ENCODE measurements at places on chromosomes 2 and 18.

DNA sequence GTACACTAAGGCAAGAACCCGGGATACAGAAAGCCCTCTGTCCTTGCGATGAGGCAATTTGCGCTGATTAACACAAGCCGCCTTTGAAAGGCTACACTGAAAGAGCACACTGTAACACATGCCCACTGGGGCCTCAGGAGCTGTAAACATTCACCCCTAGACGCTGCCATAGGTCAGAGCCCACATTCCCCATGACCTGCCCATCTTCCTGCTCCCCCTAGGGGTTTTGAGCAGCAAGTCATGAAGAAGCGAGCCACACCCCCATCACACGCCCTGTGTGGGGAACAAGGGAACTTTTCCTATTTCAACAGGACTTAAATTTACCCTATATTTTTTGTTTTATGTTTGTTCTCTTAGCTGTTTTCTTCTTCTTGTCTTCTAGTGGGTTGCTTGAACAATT, 47.8 kb upstream of the SLC4A10 start:
- no peaks in the 10 kb centered on the region for H3K36me3 ChIP-seq
- peak; percentile 72 for DNase-seq
- H3K27me3 ChIP-seq: no peaks in the 10 kb centered on the region
- H3K4me3 ChIP-seq: no peak overlapping the region
- no peaks in the 10 kb centered on the region for H3K4me1 ChIP-seq
- no peak overlapping the region for H3K27ac ChIP-seq

- no peak overlapping the region for H3K27ac ChIP-seq
- H3K36me3 ChIP-seq: no peaks in the 10 kb centered on the region
- H3K27me3 ChIP-seq: no peaks in the 10 kb centered on the region
- H3K4me1 ChIP-seq: peaks cover 9% of the 10 kb centered on the region
- no peak overlapping the region for H3K4me3 ChIP-seq
- no peak for DNase-seq
These were observed 108.0 kb upstream of the ID2 start for GRCh38 chr2:8573942-8574195.

DNA sequence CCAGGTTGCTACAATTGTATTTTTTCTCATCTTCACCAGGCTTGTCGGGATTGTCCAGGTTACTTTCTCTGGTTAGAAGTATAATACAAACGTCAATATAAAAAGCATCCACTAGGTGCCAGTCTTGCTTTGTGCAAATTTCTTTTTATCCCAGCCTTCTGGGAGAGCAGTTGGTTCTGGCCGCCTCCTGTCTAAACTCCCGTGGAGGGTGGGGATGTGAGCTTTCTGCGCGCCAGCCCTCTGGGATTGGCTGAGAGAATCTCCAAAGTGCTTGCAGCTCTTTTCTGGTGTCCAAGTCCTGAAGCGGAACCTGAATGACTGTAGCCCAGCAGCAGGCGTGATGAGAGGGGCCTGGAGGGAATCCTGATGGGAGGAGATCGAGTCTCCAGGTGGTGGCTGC, 22.4 kb upstream of the TOGARAM2 start:
- peak; percentile 61 for DNase-seq
- no peaks in the 10 kb centered on the region for H3K27me3 ChIP-seq
- no peak overlapping the region for H3K27ac ChIP-seq
- H3K4me1 ChIP-seq: no peaks in the 10 kb centered on the region
- H3K36me3 ChIP-seq: no peaks in the 10 kb centered on the region

GRCh38 chr18:72762515-72763122, 105.2 kb downstream of the NETO1 start:
- no peak overlapping the region for H3K27ac ChIP-seq
- H3K36me3 ChIP-seq: no peaks in the 10 kb centered on the region
- DNase-seq: peak; percentile 16
- no peaks in the 10 kb centered on the region for H3K4me1 ChIP-seq

DNA sequence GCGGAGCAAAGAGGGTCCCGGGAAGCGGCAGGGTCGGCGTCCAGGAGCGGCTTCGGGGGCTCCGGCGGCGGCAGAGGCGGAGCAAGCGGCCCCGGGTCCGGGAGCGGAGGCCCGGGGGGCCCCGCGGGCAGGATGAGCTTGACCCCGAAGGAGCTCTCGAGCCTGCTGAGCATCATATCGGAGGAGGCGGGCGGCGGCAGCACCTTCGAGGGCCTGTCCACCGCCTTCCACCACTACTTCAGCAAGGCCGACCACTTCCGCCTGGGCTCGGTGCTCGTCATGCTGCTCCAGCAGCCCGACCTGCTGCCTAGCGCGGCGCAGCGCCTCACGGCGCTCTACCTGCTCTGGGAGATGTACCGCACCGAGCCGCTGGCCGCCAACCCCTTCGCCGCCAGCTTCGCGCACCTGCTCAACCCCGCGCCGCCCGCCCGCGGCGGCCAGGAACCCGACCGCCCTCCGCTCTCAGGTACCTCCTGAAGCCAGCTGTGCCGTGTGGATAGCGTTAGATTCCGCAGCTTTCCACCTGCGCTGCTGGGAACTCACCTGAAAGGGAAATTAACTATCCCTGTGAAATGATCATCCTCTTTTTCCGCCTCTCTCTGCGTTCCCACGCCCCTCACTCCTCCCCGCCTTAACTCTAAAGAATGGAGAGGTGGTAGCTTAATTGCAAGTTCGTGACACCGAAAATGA, 472 bp downstream of the CNOT11 start:
- H3K27me3 ChIP-seq: no peaks in the 10 kb centered on the region
- H3K4me3 ChIP-seq: peak overlapping the region; percentile 87
- DNase-seq: no peak
- no peak overlapping the region for H3K27ac ChIP-seq
- H3K4me1 ChIP-seq: peaks cover 4% of the 10 kb centered on the region

DNA sequence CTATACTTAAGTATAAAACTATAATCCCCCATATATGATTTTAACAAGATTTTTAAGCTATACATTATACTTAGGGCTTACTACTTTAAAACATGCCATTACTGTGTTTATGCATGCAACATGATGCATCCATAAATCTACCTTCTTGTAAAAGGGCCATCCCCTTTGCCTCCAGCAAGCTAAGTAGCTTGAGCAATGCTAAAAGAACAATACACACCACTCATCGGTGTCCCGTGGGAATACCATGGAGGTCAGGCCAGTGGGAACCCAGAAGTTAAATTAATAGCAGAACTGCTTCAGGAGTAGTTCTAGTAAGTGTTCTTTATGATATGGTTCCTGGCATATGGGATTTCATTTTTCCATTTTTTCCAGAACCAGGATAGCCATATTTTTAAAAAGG, 37.8 kb downstream of the SH3RF3 start:
- DNase-seq: no peak
- no peak overlapping the region for H3K27ac ChIP-seq
- H3K4me1 ChIP-seq: peaks cover 1% of the 10 kb centered on the region
- no peaks in the 10 kb centered on the region for H3K36me3 ChIP-seq
- no peak overlapping the region for H3K4me3 ChIP-seq

- H3K4me1 ChIP-seq: no peaks in the 10 kb centered on the region
- H3K27ac ChIP-seq: no peak overlapping the region
- no peaks in the 10 kb centered on the region for H3K27me3 ChIP-seq
These were observed 35.1 kb downstream of the ARL5A start for GRCh38 chr2:151793123-151793522.

DNA sequence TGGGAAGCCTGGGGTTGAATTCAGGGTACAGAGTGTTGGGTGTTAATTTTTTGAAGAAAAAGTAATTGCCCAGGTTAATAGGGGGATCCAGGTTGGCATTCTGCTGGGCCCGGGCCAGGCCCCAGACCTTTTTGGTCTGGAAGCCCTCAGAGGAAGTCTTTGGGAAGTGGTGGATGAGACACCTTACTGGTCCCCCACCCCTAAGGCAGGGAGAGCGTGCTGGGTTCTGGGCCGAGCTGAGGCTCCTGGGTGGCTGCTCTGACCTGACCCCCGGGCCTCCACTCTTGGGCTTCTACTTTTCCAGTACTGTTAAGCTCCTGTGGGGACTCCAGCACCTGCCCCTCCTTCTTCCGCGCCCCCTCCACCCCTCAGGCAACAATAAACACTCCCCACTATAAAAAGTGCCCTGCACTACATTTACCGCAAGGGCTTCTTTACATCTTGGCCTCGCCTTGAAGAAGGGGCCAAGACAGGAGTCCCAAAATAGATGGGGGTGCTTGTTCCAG, 753 bp upstream of the HOXD3 start:
- no peaks in the 10 kb centered on the region for H3K36me3 ChIP-seq
- H3K27me3 ChIP-seq: peaks cover 97% of the 10 kb centered on the region
- peaks cover 1% of the 10 kb centered on the region for H3K4me1 ChIP-seq
- no peak overlapping the region for H3K27ac ChIP-seq
- no peak for DNase-seq

- H3K36me3 ChIP-seq: no peaks in the 10 kb centered on the region
- no peak for DNase-seq
- no peak overlapping the region for H3K27ac ChIP-seq
- H3K4me3 ChIP-seq: no peak overlapping the region
- peaks cover 6% of the 10 kb centered on the region for H3K4me1 ChIP-seq
- H3K27me3 ChIP-seq: no peaks in the 10 kb centered on the region
These were observed 141.7 kb downstream of the GLI2 start for GRCh38 chr2:120877409-120877808.

DNA sequence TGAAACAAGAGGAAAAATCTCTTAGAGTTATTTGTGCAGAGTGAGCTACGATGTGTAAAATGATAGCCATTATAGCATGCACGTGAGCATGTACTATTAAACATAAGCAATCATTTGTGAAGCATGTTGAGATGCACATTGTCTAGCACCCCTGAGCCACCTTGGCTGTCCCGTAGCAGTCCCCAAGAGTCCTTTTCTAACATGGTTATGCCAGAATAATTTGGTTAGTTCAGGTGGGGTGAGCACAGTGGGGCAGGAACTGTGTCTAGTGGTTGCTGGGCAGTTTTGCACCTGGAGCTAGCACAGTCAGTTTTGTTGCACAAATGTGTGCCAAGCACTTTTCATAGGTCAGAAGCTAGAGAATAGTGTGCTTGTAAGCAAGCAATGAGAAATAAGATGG, 809.8 kb downstream of the RNF144A start:
- H3K4me1 ChIP-seq: no peaks in the 10 kb centered on the region
- no peak overlapping the region for H3K4me3 ChIP-seq
- no peak for DNase-seq
- H3K27me3 ChIP-seq: no peaks in the 10 kb centered on the region
- no peak overlapping the region for H3K27ac ChIP-seq
- no peaks in the 10 kb centered on the region for H3K36me3 ChIP-seq

DNA sequence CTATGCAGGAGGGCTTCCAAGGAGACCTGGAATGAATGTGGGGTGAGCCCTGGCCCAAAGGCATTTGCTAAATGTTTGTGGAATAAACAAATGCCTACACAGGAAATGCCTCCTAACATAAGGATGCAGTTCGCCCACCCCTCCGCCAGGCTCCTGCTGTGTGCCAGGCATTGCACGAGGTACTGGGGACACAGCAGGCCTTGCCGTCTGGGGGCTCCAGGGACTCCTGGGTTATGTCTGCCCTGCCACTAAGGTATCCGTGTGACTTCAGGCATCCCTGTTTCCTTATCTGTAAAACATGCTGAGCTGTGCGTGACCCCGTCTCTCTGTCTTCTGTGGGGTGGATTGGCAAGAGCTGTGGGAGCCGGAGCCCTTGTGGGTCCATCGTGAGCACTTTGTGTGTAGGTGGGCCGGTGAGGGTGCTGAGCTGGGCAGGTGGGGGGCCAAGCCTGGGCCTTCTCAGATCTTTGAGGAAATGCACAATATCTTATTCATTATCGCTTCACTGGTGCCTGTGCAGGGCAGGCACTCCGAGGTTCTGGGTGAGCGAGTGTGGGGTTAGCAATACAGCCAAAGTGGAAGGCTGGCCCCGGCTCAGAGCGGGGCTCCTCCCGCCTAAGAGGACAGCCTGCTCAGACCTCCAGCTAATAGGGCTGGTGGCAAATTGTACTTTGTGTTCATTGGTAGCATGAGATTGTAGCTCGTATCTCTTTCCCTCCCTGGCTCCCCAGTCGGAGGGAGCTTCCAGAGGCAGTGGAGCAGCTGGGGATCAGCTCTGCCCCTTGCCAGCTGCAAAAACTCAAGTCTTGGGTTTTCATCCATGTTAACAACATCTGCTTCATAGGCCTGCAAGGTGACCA, 126.8 kb downstream of the GLI2 start:
- H3K27me3 ChIP-seq: no peaks in the 10 kb centered on the region
- H3K4me1 ChIP-seq: peaks cover 21% of the 10 kb centered on the region
- H3K4me3 ChIP-seq: no peak overlapping the region
- DNase-seq: no peak
- no peak overlapping the region for H3K27ac ChIP-seq
- H3K36me3 ChIP-seq: no peaks in the 10 kb centered on the region

- no peaks in the 10 kb centered on the region for H3K4me1 ChIP-seq
- DNase-seq: no peak
- no peaks in the 10 kb centered on the region for H3K27me3 ChIP-seq
- no peak overlapping the region for H3K27ac ChIP-seq
These were observed 424.5 kb upstream of the SPRED2 start for GRCh38 chr2:65856928-65857327.

DNA sequence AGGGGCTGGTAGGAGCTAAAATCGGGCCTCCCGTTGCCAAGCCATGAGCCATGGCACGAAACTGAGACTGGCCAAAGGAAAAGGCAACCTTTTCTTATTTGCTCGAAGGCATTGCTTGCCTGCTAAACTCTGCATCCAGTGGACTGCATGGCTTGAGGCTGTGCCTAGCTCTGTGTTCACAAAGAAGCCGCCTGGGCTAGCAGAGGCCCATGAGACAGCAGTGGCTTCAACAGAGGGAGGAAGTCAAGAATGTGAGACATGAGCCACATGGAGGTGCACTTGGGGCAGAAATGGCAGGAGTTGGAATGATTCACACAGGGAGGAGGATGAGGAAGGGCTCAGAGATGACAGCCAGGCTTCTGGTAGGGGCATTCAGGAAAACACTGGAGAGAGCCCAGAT, 33.5 kb downstream of the TPRKB start:
- no peak for DNase-seq
- no peak overlapping the region for H3K27ac ChIP-seq
- H3K4me3 ChIP-seq: no peak overlapping the region
- H3K4me1 ChIP-seq: no peaks in the 10 kb centered on the region
- H3K36me3 ChIP-seq: no peaks in the 10 kb centered on the region

DNA sequence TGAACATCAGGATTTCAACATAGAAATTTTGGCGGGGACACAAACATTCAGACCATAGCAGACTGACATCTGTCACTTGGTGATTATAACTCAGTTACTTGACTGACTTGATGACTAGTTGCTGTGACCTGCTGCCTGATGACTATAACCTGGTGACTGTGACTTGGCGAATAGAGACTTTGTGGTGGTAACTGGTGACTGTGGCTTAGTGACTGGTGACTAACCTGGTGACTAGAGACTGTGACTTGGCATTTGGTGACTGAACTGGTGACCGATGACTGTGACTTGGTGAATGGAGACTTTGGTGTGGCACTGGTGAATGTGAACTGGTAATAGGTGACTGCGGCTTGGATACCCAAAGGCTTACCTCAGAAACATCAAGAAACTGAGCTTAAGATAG, 563.1 kb upstream of the FAM98A start:
- no peaks in the 10 kb centered on the region for H3K36me3 ChIP-seq
- no peak for DNase-seq
- no peaks in the 10 kb centered on the region for H3K27me3 ChIP-seq
- H3K27ac ChIP-seq: no peak overlapping the region
- H3K4me1 ChIP-seq: no peaks in the 10 kb centered on the region

- no peak for DNase-seq
- H3K27me3 ChIP-seq: no peaks in the 10 kb centered on the region
- no peaks in the 10 kb centered on the region for H3K4me1 ChIP-seq
- H3K36me3 ChIP-seq: no peaks in the 10 kb centered on the region
These were observed 68.2 kb upstream of the PHLPP1 start for GRCh38 chr18:62647179-62647578.

Data from iPS DF 6.9 (cell line).